ENCODE measurements at places on chromosomes 12 and 14. TPM values are rescaled to one million over a fixed set of nuclear protein-coding genes. Genes with fewer than 3 reads are reported as not detected.

SPIC gene
- not detected for total RNA-seq

CD163L1 gene
- total RNA-seq: 0.23 TPM

SCNN1A gene
- total RNA-seq: 28.9 TPM

NRDE2 gene
- 5.9 TPM for total RNA-seq

G2E3 gene
- total RNA-seq: 19.8 TPM

PLEKHD1 gene
- 0.02 TPM for total RNA-seq

MYF5 gene
- total RNA-seq: not detected

YEATS4 gene
- 40.3 TPM for total RNA-seq

NKX2-1 gene
- total RNA-seq: not detected

All from A549 treated with dexamethasone at 1 μM for 4 hours (cell line).